ENCODE measurements at places on chromosomes 3 and 15.

DNA sequence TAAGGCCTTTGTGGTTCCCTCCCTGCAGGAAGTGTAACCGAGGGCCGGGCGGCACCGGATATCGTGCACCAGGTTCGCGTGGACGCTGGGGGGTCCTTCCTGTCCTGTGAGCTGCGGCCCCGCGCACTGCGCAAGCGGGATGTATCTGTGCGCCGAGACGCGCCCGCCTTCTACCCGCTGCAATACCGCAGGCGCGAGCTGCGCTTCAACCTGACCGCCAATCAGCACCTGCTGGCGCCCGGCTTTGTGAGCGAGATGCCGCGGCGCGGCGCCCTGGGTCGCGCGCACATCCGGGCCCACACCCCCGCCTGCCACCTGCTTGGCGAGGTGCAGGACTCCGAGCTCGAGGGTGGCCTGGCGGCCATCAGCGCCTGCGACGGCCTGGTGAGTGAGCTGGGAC lies 35.9 kb downstream of the SAXO2 start:
- H3K27me3 ChIP-seq, result no peaks in the 10 kb centered on the region
- peak; percentile 68 for DNase-seq
- H3K27ac ChIP-seq, result no peak overlapping the region
- no peaks in the 10 kb centered on the region for H3K36me3 ChIP-seq
- peaks cover 20% of the 10 kb centered on the region for H3K4me1 ChIP-seq

DNA sequence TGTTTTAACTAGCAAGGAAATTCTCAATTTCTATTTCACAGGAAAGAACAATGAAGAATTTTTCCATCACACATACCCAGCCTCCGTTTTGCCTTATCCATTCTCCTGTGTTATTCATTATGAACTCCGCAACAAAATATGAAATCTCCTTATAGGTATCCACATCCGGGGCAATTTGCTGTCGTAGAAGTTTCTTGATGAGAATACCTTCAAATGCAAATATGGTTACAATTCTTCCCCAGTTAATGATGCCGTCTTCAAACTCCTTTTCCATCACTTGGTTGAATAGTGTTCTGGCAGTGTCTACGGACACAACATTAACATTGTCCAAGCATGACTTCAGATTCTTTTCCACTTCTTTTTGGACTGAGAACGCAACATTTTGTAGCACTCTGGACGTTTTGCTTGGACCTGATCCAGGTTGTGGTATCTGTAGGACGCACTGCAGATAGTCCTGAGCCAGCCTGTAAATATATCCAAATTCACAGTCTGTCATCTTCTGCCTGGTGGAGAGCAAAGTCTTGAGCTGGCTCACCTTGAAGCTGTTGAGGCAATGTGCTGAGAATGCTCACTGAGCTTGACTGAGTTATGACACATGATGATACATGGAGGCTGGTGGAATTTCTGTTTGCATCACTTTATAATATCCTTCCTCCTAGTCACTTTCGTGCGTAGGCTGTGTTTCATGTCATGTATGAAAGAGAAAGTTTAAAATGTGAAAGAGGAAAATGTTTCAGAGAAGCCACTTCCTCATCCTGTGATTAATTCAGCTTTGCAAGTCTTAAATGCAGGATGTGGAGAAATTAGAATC lies at the start of gene BCL2A1:
Gene BCL2A1, minus strand, starts transcription at position 573 of the 811 bp plus-strand sequence. Its CDS starts 77 bp downstream, at position 496.
- H3K36me3 ChIP-seq, result no peaks in the 10 kb centered on the region
- H3K27me3 ChIP-seq, result no peaks in the 10 kb centered on the region
- H3K4me1 ChIP-seq, result peaks cover 26% of the 10 kb centered on the region
- H3K27ac ChIP-seq, result peak within 1 kb of the TSS; percentile 72
- peak within 1 kb of the TSS; percentile 59 for H3K4me3 ChIP-seq
- DNase-seq, result peak; percentile 40

DNA sequence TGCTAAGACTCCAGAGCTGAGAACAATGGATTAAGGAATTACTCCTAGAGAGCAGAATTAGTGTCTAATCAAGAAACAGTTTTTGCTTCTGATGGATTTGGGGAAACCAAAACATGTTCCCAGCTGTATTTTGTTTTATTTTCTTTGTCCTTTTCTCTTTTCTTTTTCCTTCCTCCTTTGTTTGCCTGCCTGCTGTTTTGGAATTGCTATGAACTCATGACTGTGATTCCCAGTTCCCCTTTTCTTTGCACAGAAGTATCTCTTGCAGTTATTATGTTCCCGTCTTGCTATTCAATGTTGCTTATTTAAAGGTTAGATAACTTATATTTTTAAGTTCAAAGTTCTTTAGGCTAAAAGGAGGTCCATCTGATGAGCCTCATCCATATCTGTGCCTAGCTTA lies 77.0 kb upstream of the GBE1 start:
- no peak overlapping the region for H3K27ac ChIP-seq
- no peaks in the 10 kb centered on the region for H3K36me3 ChIP-seq
- no peaks in the 10 kb centered on the region for H3K27me3 ChIP-seq
- DNase-seq, result peak; percentile 7

DNA sequence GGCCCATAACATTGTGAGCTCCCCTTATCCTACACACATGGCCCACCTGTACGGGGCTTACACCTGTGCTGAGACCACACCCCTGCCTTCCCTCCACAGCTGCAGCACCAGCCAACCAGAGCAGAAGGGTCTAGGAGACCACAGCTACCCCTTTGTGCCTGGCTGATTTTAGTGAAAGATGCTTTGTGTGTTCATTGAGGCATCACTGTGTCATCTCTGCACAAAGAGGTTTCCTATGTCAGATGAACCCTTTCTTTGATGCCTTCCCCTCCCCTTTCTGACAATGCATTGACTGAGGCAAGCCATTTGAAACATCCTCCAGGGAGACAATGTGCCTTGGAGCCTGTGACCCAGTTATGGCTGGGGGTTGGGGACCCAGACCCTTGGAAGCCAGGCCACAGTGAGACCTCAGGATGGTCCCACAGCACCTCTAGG lies 54.9 kb upstream of the SLC7A14 start:
- H3K27ac ChIP-seq, result no peak overlapping the region
- H3K27me3 ChIP-seq, result no peaks in the 10 kb centered on the region
- DNase-seq, result no peak
- H3K36me3 ChIP-seq, result no peaks in the 10 kb centered on the region

DNA sequence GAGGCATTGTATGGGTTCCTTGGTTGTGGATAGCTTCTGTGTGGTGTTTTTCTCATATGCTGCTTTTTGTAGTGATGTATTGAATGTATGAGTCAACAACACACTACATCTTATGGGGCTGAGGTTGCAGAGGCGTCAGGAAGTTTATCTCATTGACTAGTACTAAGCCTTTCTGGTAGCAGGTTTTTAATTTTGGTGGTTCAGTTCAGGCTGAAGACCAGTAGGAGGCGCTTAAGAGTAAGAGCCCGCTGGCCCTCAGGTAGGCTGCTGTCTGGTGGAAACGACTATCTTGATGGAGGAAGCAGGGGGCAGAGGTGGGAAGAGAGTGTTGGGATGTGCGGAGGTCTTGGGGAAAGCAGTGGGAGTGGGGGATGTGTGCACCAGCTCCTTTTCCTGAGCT lies 62.4 kb downstream of the RTP4 start:
- H3K4me3 ChIP-seq, result no peak overlapping the region
- no peaks in the 10 kb centered on the region for H3K36me3 ChIP-seq
- H3K4me1 ChIP-seq, result no peaks in the 10 kb centered on the region
- peaks cover 15% of the 10 kb centered on the region for H3K27me3 ChIP-seq

- no peaks in the 10 kb centered on the region for H3K36me3 ChIP-seq
- no peaks in the 10 kb centered on the region for H3K27me3 ChIP-seq
- DNase-seq, result no peak
- no peak overlapping the region for H3K27ac ChIP-seq
These were observed 3.8 kb upstream of the ZNF280D start for GRCh38 chr15:56736881-56737707.

GRCh38 chr3:44861412-44862225 lies at the start of gene TMEM42:
TMEM42 (plus strand) TSS chr3:44861912; CDS start chr3:44861925, 13 bp downstream.
- peaks cover 42% of the 10 kb centered on the region for H3K4me1 ChIP-seq
- H3K36me3 ChIP-seq, result no peaks in the 10 kb centered on the region
- H3K27ac ChIP-seq, result peak within 1 kb of the TSS; percentile 80
- H3K27me3 ChIP-seq, result no peaks in the 10 kb centered on the region

GRCh38 chr3:9422712-9423424 lies 25.5 kb downstream of the SETD5 start:
- H3K4me3 ChIP-seq, result no peak overlapping the region
- H3K27me3 ChIP-seq, result no peaks in the 10 kb centered on the region
- H3K36me3 ChIP-seq, result peaks cover 32% of the 10 kb centered on the region
- peaks cover 7% of the 10 kb centered on the region for H3K4me1 ChIP-seq

GRCh38 chr3:128334086-128334645 lies 132.5 kb downstream of the DNAJB8 start:
- peaks cover 24% of the 10 kb centered on the region for H3K36me3 ChIP-seq
- H3K4me3 ChIP-seq, result no peak overlapping the region
- DNase-seq, result no peak
- no peaks in the 10 kb centered on the region for H3K27me3 ChIP-seq
- no peak overlapping the region for H3K27ac ChIP-seq

DNA sequence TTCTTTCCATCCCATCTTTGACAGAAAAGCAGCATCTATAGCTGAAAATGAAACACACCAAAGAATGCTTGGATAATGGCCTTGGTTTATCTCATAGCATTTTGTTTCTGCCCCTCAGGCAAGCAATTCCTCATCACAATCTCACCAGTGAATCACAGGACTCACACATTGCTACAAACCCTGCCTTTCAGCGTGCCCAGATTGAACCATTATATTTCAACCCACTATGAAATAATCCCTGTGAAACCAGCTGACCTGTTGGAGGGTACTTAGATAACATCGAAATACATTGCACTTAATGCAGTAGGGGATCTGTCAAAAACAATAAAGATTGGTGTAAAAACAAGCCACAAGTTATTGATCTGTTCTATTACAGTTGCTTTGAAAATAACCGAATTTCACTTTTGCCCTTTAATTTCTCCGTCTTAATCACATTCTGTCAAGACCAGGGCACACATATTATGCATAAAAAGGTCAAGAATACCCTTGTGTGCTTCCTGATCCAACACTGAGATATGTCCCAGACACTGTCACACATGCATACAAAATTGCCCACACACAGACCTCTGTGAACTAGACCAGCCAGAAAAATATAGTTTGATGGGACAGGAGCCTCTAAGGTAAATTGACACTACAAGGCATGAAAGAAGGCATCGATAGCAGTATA lies 839.8 kb downstream of the NTRK3 start:
- H3K4me3 ChIP-seq, result no peak overlapping the region
- H3K27me3 ChIP-seq, result no peaks in the 10 kb centered on the region
- no peak overlapping the region for H3K27ac ChIP-seq

GRCh38 chr3:168117059-168117458 lies 21.3 kb upstream of the GOLIM4 start:
- no peak overlapping the region for H3K27ac ChIP-seq
- no peaks in the 10 kb centered on the region for H3K27me3 ChIP-seq
- H3K4me3 ChIP-seq, result no peak overlapping the region
- no peak for DNase-seq
- no peaks in the 10 kb centered on the region for H3K36me3 ChIP-seq

DNA sequence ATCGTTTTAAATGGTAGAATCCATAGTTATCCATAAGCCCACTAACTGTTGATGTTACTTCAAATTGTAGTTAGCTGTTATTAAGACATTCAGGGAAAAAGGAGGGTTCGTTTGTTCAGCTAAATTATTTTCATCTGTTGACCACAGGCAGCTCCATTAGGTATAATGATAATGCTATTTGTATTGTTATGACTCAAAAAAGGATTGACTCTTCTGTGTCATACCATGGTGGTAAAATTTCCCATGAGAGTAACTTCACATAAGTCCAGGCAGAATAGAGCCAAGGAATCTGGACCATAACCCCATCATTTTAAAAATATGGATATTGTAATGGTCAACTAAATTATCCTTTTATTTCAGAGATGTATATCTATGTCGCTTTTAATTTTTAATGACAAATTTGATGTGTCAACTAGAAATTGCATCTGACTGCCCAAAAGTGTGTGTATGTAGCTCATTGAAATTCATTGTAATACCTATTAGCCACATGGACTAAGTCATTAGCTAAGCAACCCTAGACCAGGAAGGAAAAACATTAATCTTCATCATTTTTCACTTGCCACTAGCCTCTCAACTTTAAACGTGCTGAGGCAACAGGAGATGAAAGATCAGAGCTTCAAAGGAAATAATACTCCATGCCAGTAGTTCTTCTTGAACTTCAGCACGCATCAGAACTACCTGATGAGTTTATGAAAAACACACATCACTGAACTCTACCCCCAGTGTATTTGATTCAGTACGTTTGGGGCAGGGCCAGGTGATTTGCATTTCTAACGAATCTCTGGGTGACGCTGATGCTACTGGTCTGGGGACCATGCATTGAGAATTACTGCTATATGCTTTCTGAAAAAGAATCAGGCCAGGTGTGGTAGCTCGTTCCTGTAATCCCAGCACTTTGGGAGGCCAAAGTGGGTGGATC lies 537.7 kb downstream of the UNC13C start:
- no peak for DNase-seq
- no peaks in the 10 kb centered on the region for H3K27me3 ChIP-seq
- no peaks in the 10 kb centered on the region for H3K36me3 ChIP-seq

- DNase-seq, result no peak
- H3K27me3 ChIP-seq, result no peaks in the 10 kb centered on the region
- no peak overlapping the region for H3K4me3 ChIP-seq
- no peak overlapping the region for H3K27ac ChIP-seq
These were observed 56.9 kb upstream of the VGLL3 start for GRCh38 chr3:87047852-87048251.

GRCh38 chr3:104018541-104018940 lies 1348.2 kb upstream of the ALCAM start:
- no peaks in the 10 kb centered on the region for H3K27me3 ChIP-seq
- H3K27ac ChIP-seq, result no peak overlapping the region
- H3K4me3 ChIP-seq, result no peak overlapping the region
- H3K4me1 ChIP-seq, result no peaks in the 10 kb centered on the region
- H3K36me3 ChIP-seq, result no peaks in the 10 kb centered on the region

- peaks cover 8% of the 10 kb centered on the region for H3K27me3 ChIP-seq
- H3K4me3 ChIP-seq, result peak overlapping the region; percentile 65
- no peak overlapping the region for H3K27ac ChIP-seq
- H3K4me1 ChIP-seq, result peaks cover 29% of the 10 kb centered on the region
- H3K36me3 ChIP-seq, result no peaks in the 10 kb centered on the region
- peak; percentile 26 for DNase-seq
These were observed 750 bp downstream of the PODXL2 start for GRCh38 chr3:127629467-127630403.

DNA sequence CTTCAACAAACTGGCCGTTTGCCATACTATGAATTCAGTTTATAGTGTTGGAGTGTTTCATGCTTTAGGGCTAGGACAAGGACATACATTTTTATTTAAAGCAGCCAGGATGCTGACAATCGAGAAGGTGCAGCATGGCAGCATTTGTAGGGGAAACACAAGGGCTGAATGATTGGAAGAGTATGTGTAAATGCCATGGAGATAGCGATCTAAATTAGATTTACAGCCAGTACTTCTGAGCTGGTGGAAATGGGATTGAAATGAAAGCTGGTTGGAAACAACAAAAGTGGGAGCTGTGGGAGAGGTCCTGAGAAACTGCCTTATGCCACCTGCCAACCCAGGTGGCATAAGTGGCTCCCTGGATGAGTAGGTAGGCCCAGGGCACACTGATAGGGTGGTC lies 209.9 kb upstream of the MRPL3 start:
- H3K27ac ChIP-seq, result no peak overlapping the region
- H3K36me3 ChIP-seq, result no peaks in the 10 kb centered on the region
- no peak for DNase-seq
- H3K4me1 ChIP-seq, result no peaks in the 10 kb centered on the region

- DNase-seq, result no peak
- peaks cover 32% of the 10 kb centered on the region for H3K4me1 ChIP-seq
- H3K36me3 ChIP-seq, result no peaks in the 10 kb centered on the region
- no peak overlapping the region for H3K27ac ChIP-seq
- H3K27me3 ChIP-seq, result no peaks in the 10 kb centered on the region
These were observed 78.2 kb upstream of the RASGRP1 start for GRCh38 chr15:38642689-38643270.
